Activated naive CD4-positive, alpha-beta T cell treated with anti-CD3 and anti-CD28 coated beads for 36 hours (primary cell): ENCODE measurements at places on chromosomes 2 and 18.

DNA sequence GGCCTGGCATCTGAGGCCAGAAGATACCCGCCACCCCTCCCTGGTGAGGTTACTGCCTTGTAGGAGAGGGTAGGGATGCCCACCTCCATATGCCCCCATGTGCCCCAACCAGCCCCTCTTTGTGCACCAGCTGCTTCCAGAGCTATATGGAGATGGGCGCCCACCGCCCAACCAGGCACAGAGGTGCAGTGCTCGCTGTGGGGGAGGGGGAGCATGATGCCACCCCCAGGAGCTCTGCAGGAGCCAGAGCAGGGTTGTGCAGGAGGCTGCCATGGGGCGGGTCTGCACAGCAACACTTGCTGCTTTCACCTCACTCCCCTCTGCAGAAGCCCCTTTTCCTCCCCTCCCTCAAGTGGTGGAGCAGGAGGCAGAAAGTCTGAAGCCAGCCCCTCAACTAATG lies 174.6 kb downstream of the SMAD7 start:
- DNase-seq, result no peak

DNA sequence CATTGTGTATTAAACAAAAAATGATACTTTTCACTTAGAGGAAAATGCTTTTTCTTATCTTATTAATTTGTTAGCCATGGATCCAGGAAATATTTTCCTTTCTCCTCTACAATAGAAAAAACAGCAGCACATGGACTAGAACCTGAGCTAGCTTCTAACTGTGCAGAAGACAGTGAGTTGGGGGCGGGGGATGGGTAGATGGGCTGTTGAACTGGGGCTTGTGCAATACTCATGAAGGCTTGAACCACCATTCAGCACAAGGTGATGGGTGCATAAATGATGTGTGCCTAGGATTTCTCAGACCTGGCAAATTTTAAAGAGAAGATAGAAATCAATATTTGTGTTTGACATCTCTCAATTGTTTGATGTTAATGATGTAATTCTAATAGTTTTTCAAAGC lies 42.0 kb downstream of the COL5A2 start:
- DNase-seq, result no peak

DNA sequence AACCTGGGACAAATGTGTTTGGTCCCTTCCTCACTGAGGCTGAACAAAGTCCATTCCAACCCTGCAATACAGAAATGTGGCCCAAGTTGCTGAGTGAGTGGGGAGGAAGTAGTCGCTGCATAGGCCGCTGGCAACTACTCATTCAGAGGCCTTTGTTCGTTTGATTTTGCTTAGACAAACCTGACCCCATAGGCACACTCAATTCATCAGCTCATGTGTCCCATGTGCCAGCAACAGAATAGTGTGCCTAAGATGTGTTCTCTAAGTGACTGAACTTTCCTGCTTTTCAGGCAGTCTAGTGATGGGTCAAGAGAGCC lies 23.0 kb downstream of the PTPN18 start:
- DNase-seq, result no peak

DNA sequence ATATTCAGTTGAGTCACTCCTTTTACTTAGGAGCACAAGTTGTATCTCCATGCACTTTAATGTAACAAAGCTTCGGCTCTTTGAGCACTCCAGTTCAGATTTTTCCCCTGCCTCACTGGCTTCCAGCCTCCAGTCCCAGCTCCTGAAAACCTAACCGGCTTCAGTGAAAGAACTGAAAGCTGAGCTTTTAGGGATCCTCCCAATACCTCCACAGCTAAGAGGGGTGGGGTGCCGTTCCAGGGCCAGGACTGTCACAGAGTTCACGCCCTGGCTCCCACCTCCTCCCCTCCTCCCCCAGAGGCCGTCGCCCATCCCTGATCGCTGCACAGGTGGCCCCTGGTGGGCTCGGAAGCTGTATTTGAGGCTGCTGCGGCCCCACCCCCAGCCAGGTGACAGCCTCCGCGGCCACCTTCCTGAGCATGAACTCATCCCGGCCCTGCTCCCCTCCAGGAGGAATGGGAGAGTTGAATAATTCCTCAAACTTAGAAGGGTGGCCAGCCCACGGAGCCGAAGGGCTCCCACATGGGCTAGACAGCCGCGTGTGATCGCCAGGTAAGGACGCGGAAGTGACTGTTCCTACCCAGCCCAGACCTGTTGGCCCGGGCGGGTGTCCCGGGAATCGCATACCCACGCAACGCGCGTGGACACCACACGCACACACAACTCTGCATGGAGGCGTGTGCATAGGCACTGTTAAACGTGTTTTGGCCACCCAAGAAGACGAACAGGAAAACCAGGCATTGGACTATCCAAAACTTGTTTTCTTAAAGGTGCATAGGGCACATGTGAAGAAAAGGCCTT lies 1.8 kb downstream of the MYO5B start:
- DNase-seq, result no peak

- DNase-seq, result no peak
Observed at GRCh38 chr2:62084801-62085200, 111.1 kb upstream of the B3GNT2 start.

DNA sequence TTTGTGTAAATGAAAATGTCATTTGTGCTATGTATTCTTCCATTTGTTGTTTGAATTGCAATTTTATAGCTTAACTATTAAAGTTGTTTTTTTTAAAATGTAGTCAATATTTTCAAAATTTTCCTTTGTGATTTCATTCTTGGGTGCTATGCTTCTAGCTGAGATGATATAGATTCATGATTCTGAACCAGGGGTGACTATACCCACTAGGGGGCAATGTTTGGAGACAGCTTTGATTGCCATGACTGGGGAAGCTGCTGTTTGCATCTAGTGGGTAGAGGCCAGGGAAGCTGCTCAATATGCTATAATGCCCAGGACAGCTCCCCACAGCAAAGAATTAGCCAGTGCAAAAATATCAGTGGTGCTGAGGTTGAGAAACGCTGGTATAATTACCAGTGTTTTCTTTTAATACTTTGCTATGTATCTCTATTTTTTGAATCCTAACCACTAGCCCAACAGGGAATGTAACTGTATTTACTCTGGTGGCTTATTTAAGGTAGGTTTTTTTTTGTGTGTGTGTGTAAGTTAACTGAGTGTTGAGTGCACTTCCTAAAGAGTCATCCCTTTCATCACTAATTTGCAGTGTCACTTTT lies 99.7 kb downstream of the MEP1B start:
- DNase-seq, result peak; percentile 64

DNA sequence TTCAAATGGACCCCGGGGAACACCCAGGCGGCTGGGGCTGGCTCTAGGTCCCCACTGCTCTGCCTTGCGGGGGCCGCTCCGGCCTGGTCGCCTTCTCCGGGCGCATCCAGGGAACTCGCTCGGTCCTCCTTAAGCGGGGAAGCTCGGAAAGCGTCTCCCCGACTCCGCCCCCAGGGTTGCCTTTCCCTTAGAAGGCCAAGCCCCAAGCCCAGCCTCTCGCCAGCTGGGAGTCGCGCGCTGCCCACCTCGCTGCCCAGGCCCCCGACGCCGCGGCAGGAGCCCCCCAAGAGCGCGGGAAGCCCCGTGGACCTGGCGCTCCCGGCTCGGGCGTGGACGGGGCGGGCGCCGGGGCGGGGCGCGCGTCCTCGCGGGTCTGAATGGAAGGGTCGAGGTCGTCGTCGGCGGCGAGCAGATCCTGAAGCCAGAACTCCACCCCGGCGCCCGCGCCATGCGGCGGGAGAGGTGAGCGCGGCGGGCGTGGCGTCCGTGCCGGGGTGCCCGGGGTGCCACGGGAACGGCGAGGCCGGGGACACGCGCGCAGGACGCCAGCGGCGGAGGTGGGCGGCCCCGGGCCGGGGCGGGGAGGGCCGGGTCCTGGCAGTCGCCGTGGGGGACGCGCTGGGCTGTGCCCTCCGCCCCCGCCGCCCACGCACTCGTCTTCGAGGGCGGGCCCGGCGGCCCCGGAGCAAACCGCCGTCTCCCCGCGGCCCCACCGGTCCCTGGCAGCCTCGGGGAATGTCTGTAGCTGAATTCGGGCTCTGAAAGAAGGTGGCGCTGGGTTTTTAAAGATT lies at the start of gene BOK:
Gene BOK (plus strand): TSS at position 214 of the 791 bp plus-strand sequence. CDS start 739 bp downstream, outside the sequence.
- DNase-seq, result no peak

- peak; percentile 14 for DNase-seq
Observed at GRCh38 chr2:197121255-197121654, 189.3 kb downstream of the ANKRD44 start.

DNA sequence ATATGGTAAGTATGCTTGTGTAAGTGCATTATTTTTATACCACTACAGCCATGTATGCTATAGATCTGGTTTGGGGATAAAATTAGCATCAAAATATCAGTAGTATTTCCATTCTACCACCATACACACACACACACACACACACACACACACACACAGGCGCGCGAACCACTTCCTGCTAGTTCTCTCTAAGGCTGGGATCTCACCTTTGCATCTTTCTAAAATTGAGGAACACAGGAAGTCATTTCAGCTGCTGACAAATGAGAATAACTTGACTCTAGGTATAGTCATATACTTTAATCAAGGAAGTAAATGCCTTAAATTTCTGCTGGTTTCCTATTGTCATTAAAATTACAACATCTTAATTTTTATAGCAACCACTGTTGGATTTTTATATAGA lies 72.5 kb downstream of the RBM43 start:
- peak; percentile 41 for DNase-seq

GRCh38 chr2:119005051-119005450 lies 63.1 kb downstream of the MARCO start:
- DNase-seq, result no peak

GRCh38 chr18:67813380-67814028 lies 297.0 kb upstream of the DSEL start:
- DNase-seq, result no peak

DNA sequence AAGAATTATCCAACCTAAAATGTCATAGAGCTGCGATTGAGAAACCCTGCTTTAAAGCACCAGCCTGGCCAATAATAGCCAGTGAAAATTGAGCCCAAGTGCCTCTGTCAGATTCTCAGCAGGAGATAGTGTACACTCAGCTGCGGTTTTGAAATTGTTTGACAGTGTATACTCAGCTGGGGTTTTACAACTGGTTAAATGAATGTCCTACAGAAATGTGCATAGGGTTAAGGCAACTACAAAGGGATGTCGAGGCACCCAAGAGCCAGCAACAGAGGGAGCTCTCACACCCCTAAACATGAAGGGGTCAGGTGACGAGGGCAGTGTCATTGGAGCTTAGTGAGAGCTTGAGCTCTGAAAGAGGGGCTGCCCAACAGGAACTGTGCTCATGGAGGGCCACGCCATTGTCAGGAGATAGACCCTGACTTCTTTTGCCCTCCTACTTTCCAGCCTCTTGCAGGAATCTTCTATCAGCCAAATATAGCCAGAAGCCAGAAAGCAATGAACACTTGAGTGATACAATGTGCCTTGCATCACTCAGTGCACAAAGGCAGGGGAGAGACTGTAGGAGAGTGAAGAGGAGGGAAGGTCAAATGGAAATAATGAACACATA lies 15.1 kb downstream of the ACTG2 start:
- DNase-seq, result peak; percentile 79

DNA sequence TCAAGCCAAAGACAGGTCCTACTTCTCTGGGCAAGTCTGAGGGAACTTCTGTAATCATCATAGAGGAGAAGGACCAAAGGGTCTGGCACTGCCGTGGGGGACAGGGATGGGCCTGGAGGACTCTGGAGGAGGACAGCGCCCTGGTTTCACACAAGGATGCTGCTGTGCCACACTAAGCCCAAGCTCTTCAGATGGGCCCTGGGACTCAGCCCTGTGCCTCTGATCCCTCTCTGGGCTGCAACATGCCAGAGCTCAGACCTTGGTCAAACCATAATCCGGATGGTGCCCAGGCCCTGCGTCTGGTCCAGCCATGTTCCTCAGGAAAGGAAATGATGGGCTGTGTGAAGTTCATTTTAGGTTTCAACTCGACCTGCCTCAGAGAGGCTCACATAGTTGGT lies 222.0 kb upstream of the COPS8 start:
- no peak for DNase-seq

DNA sequence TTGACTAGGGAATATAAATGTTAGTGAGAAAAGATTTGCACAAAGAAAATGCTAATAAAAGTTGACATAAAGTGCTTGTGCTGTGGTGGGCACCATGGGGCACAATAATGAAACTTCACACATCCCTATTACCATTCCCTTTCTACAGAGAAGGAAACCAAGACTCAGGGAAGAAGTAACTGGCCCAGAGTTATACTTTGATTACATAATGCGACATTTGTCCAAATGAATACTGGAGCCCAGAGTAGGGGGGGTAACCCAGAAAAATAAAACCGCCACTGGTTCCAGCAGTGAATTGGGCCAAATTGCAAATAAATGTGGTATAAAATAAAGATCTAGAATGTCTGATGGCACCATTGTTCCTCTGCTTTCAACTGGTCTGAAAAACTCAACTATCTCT lies 106.1 kb upstream of the PPP1CB start:
- DNase-seq, result no peak

- no peak for DNase-seq
Observed at GRCh38 chr2:8526403-8526696, 155.5 kb upstream of the ID2 start.

DNA sequence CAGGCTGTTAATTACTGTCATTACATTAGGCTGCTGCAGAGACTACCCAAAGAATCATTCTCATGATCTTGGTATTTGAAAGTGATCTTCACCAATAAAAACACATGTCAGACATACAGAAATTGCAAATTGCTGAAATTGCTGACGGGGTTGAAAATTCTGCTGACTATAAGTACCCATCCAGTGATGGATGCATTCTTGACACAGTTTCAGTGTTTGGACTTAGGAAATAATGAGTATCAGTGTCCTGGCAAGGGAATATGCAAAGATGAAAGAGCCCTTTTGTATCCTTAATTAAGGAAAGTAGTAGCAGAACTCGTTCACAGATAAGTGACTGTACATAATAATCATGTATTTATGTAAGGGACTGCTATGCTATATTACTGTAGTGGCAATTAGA lies 221.1 kb upstream of the ATP5MC3 start:
- no peak for DNase-seq

GRCh38 chr2:37472959-37473358 lies 128.5 kb downstream of the QPCT start:
- DNase-seq, result no peak

GRCh38 chr2:105517814-105518705 lies 119.2 kb upstream of the FHL2 start:
- no peak for DNase-seq

DNA sequence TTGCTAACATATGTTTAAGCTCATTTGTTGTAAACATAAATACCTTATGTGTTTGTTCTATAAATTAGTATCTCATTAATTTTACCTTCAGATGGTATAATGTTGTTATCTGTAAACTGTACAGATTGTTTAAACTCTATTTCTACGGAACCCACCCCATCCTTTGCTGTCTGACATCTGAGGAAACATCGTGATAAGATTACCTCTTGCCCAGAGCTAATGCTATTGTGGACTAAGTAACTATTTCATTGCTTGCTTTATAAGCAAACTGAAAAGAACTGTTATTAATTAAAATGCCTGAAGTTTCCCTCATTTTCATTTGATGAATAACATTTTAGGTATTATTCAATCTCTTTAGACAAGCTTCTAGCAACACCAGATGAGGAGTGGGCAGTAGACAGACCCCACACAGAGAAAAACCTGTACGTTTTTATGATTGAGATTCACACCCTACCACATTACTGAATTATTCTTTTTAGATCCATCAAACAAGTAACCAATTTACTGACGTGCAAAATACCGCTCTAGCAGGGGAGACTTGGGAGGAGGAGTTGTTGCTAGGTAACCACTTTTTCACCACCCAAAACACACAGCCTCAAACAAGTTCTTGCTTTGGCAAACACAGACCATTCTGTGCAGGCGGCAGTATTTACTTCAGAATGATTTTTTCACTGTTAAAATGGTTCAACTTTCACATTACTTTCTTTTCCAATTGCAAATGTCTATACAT lies 1.9 kb upstream of the SYT4 start:
- DNase-seq, result no peak

GRCh38 chr18:46518438-46518837 lies 138.6 kb downstream of the LOXHD1 start:
- DNase-seq, result no peak
